ENCODE measurements at places on chromosomes 12 and 14.

DNA sequence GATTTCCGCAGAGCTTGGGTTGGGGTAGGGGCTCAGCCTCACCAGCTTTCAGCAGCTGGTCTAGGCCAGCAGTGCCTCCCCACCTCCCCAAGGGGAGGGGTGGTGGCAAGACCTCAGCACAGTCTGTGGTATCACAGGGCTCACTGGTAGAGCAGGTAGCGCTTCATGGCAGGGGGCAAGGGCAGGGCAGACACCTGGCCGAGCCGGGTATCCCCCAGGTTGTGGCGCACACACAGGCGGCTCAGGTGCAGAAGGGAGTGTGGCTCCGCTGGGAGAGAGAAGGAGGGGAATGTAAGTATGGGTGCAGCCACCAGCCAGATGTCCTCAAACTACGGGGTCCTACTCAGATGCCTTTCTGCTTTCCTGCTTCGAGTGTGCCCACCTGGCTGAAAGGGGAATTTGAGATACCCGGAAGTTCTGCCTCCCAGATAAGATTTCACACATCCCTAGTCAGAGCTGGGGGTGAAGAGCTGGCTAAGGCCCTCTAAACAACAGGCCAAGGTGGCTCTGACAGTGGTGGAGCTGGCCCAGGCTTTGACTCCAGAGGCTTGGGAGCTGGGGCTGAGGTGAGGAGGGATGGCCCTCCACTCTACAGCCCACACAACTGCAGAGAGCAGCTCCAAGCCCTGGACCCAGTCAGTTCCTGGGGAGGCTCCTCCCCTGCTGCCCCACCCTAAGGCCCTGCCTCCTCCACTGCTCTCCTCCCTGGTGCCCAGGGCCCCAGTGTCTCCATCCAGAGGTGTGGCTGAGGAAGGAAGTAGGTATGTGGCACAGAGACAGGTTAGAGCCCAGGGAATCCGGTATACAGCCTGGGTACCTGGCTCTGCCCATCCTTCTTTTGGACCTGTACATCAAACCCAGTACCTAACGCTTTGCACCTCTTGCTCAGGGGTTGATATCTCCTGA, 1.8 kb downstream of the SPSB2 start:
- no peak for DNase-seq

GRCh38 chr12:109770104-109770860, 56.7 kb downstream of the FAM222A start:
- no peak for DNase-seq

- no peak for DNase-seq
Measured at GRCh38 chr14:34361504-34362011, 100.5 kb downstream of the SPTSSA start.

DNA sequence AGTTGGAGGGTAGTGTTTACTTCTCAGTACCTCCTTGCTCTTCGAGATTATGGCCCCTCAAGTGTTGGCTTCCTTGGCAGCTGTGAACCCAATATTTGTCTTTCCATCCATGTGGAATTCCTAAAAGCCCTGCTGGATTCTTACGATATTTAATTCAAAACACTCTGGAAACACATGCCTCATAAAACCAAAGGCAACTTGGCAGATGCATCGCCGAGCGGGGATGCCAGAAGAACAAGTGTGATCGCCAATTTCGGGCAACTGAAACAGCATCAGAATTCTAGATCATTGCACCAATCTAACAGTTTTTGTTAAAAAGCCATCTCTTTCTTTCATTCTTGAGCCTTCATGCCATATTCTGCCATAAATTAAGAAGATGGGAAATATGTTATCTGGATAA, 934.4 kb downstream of the AACS start:
- no peak for DNase-seq

GRCh38 chr14:75434138-75434889, 6.5 kb downstream of the JDP2 start:
- DNase-seq = no peak

GRCh38 chr14:96051642-96052540, 12.7 kb downstream of the C14orf132 start:
- no peak for DNase-seq

- no peak for DNase-seq
Measured at GRCh38 chr14:50399251-50400032, 2.8 kb upstream of the CDKL1 start.

DNA sequence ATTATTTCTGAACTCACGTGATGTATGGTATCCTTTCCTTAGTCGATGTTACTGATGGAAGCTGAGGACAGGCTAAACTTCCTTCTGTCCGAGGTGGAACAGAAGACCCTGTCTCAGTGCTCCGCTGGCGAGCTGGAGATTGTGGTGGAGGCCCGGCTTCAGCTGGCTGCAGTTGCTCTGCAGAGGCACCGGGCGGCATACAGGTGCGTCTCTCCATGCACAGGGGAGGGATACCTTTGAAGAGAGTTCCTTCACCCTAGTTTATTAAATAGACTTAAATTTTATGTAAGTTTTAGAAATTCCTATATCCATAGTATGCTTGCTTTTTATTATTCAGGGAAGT, 186.7 kb upstream of the NEDD1 start:
- no peak for DNase-seq

GRCh38 chr12:578748-579419, 84.4 kb downstream of the NINJ2 start:
- DNase-seq = no peak

- DNase-seq = no peak
Measured at GRCh38 chr12:53994264-53995001, 5.5 kb upstream of the HOXC9 start.

- no peak for DNase-seq
Measured at GRCh38 chr14:25140411-25140810, 90.5 kb upstream of the STXBP6 start.

- no peak for DNase-seq
Measured at GRCh38 chr14:76343386-76343785, 32.6 kb upstream of the ESRRB start.

GRCh38 chr12:10154145-10154496, 17.8 kb downstream of the OLR1 start:
- no peak for DNase-seq

DNA sequence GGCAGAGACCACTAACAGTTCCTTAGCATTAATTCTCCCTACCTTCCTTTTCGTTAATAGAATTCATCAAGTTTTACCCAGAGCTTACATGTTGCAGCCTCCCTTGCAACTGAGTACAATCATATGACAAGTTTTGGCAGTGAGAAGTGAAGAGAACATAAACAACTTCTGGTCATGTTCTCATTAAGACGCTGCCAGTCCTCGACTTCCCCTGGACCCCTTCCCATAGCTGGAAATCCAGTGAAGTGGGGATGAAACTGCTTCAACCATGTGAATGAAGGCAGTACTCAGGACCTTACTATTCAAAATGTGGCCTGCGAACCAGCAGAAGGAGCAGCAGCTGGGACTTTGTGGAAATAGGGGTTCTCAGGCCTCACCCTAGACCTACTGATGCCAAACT, 133.9 kb downstream of the SPTSSA start:
- DNase-seq = no peak

- DNase-seq = no peak
Measured at GRCh38 chr14:63257299-63257698, 53.1 kb downstream of the RHOJ start.

GRCh38 chr14:24741871-24742270, 107.9 kb upstream of the GZMB start:
- DNase-seq = no peak
